ENCODE measurements at places on chromosomes 13 and 19.
A peak's percentile ranks its signal among the peaks of the same experiment; 100 is the strongest.

DNA sequence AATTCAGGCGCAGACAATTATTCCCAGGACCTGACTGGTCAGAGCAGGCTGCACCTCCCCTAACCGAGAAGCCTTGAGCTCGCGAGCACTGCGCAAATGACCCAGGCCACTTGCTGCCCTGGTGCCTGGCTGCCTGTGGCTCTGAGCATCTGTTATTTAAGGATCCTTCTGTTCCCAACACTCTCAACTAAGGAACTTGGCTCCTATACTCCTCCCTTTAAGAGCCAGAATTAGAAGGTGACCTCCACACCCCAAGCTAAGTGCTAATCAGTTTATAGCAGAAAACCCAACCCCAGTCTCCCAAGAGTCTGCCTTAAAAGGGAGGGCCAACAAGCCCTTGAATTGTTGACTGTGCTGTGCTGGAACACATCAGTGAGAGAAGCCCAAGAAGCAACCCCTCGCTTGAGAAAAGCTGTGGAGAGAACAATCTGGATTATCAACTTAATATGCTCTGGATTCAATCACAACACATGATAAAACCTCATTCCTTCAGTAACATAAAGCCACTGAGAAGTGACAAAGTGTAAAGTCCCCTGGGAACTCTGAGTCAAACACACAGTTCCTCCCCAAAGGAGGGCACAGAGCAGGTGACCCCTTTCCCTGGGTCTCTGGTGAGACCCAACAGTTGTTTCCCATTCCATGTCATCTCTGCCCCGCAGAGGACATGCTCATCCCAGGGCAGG lies 14.6 kb downstream of the AKAP8L start:
- DNase-seq: no peak

GRCh38 chr13:77861741-77862140 lies 56.9 kb downstream of the EDNRB start:
- no peak for DNase-seq

GRCh38 chr13:23866420-23867026 lies 22.7 kb downstream of the MIPEP start:
- no peak for DNase-seq

- DNase-seq: no peak
These were observed 23.0 kb downstream of the PAN3 start for GRCh38 chr13:28161370-28161769.

DNA sequence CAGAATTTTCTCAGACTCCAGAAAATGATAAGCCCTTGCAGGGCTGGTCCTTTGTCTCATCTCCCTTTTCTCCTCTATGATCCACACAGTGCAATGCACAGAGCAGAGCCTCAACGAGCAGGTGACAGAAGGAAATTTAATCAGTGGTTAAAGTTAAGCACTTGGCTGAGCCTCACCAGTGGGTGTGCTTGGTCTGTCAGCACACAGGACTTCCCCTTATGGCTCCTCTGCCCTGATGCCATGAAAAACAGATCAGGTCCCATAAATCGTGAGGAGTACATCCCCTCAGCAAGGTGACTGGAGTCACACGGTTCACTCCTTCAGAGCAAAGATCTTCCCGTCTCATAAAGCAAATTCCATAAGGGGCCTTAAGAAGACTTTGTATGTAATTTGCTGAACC lies 818.2 kb downstream of the UQCRFS1 start:
- no peak for DNase-seq

DNA sequence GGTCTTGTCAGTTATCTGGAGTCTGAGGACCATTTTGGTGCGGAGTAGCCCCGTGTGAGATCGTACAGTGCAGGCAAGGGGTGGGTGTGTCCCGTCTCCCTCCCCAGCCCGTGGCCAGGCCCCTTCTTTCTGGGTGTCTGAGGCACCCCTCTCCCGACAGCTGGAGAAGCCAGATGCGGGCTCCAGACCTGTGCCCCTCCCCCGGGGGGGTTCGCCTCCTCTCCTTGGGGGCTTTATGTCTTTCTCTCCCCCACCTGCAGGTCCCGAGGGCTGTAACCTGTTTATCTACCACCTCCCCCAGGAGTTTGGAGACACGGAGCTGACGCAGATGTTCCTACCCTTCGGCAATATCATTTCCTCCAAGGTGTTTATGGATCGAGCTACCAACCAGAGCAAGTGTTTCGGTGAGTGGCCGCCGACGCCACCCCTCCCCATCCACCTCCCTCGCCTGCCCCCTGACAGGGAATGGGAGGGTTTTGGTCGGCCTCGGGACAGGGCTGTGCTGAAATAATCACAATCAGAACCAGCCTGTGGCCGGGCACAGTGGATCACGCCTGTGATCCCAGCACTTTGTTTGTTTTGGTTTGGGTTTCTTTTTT lies 65.6 kb downstream of the CELF5 start:
- no peak for DNase-seq

DNA sequence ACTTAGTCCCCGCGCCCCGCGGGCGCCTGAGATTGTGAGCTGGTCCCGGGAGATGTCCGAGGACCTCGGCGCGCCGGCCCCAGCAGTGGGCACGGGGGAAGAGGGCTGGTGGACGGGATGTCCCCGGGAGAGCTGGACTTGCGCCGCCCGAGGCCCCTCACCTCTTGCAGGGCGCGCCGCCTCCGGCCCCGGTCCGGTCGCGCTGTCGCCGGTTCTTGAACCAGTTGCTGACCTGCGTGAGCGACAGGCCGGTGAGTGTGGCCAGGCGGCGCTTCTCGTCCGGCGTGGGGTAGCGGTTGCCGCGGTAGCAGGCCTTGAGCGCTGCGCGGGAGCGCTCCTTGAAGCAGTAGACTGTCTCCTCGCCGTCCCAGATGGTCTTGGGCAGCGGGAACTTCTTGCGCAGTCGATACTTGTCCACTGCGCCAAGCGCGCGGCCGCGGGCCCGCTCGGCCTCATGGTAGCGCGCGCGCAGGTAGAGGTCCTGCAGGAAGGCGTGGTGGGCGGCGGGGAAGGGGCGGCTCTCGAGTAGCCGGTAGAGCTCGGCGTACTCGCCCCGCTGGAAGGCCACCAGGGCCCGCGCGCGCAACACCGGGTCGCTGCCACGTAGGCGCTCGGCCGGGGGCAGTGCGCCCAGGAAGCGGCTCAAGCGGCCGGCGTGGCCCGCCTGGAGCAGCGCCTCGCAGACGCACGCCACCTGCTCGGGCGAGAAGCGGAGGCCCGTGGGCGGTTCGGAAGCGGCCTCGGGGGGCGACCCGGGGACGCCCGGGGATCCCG lies 984 bp downstream of the SIX5 start:
- peak; percentile 11 for DNase-seq
